Heart left ventricle (tissue), 16 donors: ENCODE measurements at places on chromosomes 12 and 14.

GRCh38 chr14:104968153-104968527, 10.0 kb downstream of the AHNAK2 start:
- peak; percentile 82 for DNase-seq
- peak overlapping the region; percentile 70 for H3K27ac ChIP-seq
- no peaks in the 10 kb centered on the region for H3K27me3 ChIP-seq
- H3K36me3 ChIP-seq, result no peaks in the 10 kb centered on the region
- peak overlapping the region; percentile 48 for H3K4me3 ChIP-seq

DNA sequence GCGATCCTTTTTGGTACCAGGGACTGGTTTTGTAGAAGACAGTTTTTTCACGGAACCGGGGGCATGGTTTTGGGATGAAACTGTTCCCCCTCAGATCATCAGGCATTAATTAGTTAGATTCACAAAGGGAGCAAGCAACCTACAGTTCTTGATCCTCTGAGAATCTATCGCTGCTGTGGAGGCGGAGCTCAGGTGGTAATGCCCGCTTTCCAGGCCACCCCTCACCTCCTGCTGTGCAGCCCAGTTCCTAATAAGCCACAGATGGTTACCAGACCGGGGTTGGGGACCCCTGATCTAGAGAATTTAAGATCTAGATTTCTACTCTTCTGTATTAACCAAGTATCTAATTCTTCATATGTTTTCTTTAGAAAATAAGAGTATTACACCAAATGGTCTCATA, 4.8 kb downstream of the ARHGAP5 start:
- no peaks in the 10 kb centered on the region for H3K36me3 ChIP-seq
- H3K4me3 ChIP-seq, result no peak overlapping the region
- peaks cover 65% of the 10 kb centered on the region for H3K4me1 ChIP-seq

DNA sequence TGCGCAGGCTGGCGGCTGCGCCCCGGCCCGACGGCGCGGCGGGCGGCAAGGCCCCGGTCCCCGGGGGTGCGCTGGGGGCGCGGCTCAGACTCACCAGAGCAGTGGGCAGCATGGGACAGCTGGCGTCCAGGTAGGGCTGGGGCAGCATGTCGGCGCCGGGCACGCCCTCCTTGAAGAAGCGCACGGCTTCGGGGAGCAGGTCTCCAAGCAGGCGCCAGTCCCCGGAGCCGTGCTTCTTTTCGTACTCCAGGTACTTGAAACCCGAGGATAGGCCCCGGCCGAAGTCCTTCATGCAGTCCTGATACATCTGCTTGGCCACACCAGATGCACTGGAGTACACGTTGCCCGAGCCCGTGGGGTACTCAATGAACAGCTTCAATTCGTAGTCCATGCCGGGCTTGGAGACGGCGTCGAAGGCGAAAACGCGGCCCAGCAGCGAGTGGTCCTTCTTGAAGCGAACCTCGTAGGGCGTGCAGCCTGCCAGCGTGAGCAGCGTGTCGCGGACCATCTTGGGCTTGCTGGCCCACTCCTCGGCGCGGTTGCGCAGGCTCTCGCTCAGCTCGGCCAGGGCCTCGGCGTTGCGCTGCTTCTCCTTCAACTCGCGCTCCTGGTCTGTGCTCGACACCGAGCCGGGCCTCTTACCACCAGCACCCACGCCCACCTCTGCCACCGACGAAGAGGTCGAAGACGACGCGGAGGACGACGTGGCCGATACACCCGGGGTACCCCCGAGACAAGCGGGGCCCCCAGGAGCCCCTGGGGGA, 2.2 kb downstream of the IRF2BPL start:
- peak overlapping the region; percentile 85 for H3K4me3 ChIP-seq
- DNase-seq, result peak; percentile 46
- peaks cover 62% of the 10 kb centered on the region for H3K4me1 ChIP-seq

GRCh38 chr12:52284562-52285171, 6.7 kb downstream of the KRT81 start:
- peaks cover 18% of the 10 kb centered on the region for H3K4me1 ChIP-seq
- no peaks in the 10 kb centered on the region for H3K27me3 ChIP-seq
- no peak overlapping the region for H3K27ac ChIP-seq
- no peaks in the 10 kb centered on the region for H3K36me3 ChIP-seq

- no peak overlapping the region for H3K4me3 ChIP-seq
- peaks cover 3% of the 10 kb centered on the region for H3K36me3 ChIP-seq
These were observed 51.7 kb downstream of the ADGRD1 start for GRCh38 chr12:131005161-131006035.

- H3K27ac ChIP-seq, result no peak overlapping the region
- H3K27me3 ChIP-seq, result no peaks in the 10 kb centered on the region
- DNase-seq, result no peak
- no peaks in the 10 kb centered on the region for H3K4me1 ChIP-seq
These were observed 20.2 kb downstream of the P2RX2 start for GRCh38 chr12:132638541-132639408.

DNA sequence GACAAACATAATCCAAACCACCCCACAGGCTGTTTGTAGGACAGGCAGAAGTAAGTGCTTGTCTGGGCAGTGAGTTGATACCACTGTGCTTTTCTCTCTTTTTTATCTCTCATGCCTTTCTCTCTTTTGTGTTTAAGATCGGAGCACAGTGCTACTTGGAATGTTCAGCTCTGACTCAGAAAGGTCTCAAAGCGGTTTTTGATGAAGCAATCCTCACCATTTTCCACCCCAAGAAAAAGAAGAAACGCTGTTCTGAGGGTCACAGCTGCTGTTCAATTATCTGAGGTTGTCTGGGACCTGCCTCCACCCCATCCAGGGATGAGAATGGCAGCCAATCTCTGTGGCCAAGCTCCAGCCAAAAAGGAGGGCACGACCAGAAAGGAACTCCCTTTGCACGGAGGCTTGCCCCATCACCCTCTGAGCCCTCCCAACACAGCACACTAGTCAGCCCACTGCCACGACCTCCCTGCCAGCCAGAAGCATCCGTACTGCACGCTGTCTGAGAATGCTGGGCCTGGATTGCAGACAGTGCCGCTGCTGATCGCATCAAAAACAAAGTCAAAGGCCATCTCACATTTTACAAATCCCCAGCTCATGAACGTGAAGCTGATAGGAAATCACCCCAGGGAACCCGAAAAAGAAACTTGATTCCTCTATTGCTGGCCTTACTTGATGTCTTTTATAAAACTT, 27.8 kb downstream of the GPHB5 start:
- peaks cover 65% of the 10 kb centered on the region for H3K36me3 ChIP-seq
- DNase-seq, result no peak
- H3K27me3 ChIP-seq, result no peaks in the 10 kb centered on the region
- no peak overlapping the region for H3K27ac ChIP-seq

DNA sequence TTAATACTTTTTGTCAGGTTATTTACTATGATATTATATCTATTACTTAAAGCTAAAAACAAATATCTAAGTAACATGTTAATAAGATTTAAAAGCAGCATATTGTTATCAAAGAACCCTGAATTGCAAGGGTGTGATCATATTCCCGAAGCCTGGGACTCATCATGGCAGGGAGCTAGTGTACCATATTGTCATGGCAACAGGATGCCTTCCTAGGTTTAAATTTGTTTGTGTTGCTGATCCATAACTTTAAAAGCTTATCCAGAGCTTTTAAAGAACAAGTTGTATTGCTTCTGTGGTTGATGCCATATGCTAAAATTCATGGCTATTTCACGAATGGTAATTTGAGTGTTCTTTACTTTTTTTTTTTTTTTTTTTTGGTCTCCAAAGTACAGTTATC, 500.5 kb downstream of the NAV3 start:
- H3K36me3 ChIP-seq, result no peaks in the 10 kb centered on the region
- no peak overlapping the region for H3K4me3 ChIP-seq
- H3K27me3 ChIP-seq, result no peaks in the 10 kb centered on the region
- H3K4me1 ChIP-seq, result no peaks in the 10 kb centered on the region
- no peak overlapping the region for H3K27ac ChIP-seq

DNA sequence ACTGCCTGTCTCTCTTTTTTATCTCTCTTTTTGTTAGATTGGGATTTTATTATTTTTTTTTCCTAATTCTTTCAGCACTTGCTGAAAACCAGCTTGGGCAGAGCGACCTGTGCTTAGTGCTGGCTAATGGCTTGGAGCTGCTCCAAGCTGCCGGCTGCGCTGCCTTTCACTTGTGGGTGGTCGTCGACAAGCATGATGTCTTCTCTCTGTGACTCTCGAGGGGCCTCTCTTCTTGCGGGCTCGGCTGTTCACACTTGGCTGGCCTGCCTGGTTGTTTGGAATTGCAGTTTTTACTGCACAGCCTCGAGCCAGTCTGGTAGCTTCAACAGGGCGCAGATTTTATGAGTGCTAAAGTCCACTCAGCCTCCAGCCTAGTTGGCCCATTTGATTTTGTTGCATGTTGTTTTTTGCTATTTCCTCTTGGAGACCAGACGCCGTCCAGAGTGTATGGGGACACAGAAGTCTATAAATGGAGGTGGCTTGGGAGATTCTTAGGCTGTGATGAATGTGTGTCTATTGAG, 18.6 kb downstream of the TPCN1 start:
- peak overlapping the region; percentile 80 for H3K27ac ChIP-seq
- H3K36me3 ChIP-seq, result peaks cover 34% of the 10 kb centered on the region
- DNase-seq, result no peak
- no peak overlapping the region for H3K4me3 ChIP-seq
- no peaks in the 10 kb centered on the region for H3K27me3 ChIP-seq
